ENCODE measurements at places on chromosomes 1 and 21.

- ATAC-seq: peak; percentile 30
Observed at GRCh38 chr1:246794048-246794827, 70.0 kb downstream of the SCCPDH start.

GRCh38 chr21:14900058-14900457 is 164.7 kb downstream of the NRIP1 start:
- ATAC-seq: no peak

DNA sequence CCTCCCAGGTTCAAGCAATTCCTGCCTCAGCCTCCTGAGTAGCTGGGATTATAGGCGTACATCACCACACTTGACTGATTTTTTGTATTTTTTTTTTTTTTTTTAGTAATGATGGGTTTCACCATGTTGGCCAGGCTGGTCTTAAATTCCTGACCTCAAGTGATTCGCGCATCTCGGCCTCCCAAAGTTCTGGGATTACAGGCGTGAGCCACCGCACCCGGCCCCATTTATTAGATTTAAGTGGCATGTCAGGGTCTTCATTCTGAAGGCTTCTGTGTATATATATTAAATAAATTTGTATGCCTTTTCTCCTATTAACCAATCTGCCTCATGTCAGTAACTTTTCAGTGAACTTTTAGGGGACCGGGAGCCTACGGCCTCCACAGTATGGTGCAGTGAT is 6.0 kb upstream of the CLIC4 start:
- ATAC-seq: no peak

DNA sequence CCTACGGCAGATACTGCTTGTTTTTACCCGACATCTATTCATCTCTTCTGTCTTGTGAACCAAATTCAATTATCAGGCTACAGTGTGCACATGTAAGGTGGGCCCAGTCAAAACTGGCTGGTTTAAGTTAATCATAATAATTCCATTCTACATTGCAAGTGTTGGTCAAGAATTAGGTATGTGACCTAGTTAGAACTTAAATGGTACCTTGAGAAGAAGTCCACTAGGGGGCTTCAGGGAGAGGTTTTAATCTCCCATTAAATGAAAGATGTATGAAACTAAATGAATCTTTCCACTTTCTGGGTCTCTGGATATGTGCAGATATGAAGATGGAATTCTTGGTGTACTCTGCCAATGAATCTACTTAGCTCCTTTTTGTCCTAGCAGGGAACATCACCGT is 187.1 kb downstream of the CDC42BPA start:
- peak; percentile 86 for ATAC-seq

- peak; percentile 53 for ATAC-seq
Observed at GRCh38 chr1:234617986-234618736, 8.2 kb upstream of the IRF2BP2 start.

DNA sequence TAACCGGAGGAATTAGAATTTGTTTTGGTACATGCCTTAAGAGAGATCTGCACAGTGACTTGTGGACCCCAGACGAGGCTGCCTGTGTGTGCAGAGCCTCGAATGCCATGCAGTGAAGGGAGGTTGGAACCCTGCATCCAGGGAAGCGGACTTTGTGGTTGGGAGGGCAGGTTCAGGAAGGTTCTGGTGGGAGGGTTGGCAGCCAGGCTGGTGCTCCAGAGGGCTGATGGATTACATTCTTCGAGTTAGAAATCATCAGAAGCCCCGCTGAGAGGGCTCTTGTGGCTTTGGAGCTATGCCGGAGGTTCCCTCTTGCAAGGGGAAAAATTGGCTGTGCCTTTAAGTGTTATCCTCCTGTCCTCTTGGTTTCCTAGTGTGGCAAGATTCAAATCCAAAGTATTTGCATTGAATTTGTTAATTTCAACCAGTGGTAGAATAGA is 21.1 kb downstream of the ROR1 start:
- ATAC-seq: peak; percentile 17

GRCh38 chr1:169086603-169087455 is 19.7 kb upstream of the ATP1B1 start:
- peak; percentile 92 for ATAC-seq

DNA sequence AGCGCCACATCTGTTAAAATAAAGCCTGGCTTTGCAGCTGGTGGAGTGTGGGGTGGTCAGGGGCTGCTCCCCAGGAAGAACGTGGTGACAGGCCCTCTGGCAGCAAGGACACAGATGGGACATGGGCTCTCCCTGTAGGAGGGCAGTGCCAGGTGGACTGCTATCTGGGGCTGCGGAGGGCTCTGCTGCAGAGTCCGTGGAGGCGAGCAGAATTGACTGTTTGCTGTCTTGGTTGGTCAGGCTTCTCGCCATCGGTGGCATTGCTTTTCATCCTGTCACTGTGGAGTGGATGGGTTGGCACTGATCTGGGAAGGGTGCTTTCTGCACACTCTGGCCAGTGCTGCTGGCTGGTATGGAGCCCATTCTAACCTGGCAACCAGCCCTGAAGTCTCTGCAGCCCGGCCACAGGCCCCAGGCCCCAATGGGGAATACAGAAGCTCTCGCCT is 103.0 kb downstream of the LAMC2 start:
- ATAC-seq: no peak

DNA sequence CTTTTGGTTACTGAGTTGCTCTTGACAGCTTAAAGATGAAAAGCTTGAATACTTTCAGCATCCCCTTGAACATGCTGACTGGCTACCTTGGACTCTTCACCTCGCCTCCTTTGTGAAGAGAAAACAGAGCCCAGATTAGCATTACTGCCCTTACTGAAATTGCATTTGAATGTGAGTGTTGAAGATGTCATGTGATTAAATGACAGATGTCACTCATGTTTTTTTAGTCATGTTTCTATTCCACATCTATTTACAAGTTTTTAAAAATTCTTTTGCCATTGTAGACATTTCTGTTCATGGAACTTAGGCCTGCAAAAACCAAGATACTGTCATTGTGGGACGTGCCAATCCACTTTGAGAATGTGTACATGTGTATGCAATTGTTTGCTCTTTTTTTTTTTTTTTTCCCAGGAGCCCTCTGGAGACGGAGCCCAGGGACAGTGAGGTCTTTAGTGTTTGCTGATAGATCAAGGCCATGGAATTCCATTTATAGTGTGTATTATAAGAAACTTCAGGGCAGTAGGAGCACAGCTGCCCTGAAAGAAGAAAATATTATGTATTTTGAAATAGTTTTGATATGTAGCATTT is 25.7 kb upstream of the IVNS1ABP start:
- ATAC-seq: no peak

DNA sequence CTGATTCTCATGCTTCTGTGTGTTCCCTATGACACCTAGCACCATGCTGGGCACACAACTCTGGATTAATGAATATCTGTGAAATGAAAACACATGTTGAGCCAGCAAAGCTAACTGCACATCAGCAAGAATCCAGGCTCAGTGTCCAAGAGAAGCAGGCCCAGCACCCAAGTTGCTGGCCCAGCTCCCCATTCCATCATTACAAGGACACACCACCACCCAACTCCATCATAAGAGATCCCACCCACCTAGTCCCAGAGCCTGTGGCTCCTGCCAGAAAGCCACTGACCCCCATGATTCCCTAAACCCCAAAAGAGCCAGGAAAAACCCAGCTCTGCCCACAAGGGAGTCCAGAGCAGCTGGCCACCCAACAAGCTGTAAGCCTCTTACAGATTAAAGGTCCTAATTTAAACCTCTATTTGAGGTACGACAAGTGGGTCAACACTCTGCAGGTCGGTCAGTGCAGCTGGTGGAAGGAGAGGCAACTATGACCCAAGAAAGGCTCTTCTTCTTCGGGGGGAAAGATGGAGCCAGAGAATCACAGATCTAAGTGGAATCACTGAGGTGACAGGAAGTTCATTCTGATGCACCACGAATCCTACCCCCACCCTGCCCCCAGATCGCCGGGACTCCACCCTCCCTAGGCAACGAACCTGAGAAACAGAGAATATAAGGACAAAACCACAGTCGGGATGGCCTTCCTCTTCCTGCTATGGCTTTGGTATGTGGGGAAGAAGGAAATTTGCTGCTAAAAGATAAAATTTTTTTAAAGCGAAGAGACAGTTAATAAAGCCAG is 58.2 kb downstream of the CD34 start:
- no peak for ATAC-seq

GRCh38 chr1:244100704-244101453 is 49.8 kb downstream of the ZBTB18 start:
- no peak for ATAC-seq

DNA sequence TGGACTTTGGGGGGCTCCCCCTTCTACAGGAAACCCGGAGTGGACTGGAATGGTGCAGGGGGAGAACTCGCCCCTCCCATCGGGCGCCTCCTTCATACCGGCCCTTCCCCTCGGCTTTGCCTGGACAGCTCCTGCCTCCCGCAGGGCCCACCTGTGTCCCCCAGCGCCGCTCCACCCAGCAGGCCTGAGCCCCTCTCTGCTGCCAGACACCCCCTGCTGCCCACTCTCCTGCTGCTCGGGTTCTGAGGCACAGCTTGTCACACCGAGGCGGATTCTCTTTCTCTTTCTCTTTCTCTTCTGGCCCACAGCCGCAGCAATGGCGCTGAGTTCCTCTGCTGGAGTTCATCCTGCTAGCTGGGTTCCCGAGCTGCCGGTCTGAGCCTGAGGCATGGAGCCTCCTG is at the start of gene TNFRSF14:
Gene TNFRSF14 (plus strand): TSS at position 95 of the 401 bp plus-strand sequence. CDS start 294 bp downstream, at position 389.
- peak; percentile 10 for ATAC-seq
